ENCODE measurements at places on chromosomes 2 and 18.

DNA sequence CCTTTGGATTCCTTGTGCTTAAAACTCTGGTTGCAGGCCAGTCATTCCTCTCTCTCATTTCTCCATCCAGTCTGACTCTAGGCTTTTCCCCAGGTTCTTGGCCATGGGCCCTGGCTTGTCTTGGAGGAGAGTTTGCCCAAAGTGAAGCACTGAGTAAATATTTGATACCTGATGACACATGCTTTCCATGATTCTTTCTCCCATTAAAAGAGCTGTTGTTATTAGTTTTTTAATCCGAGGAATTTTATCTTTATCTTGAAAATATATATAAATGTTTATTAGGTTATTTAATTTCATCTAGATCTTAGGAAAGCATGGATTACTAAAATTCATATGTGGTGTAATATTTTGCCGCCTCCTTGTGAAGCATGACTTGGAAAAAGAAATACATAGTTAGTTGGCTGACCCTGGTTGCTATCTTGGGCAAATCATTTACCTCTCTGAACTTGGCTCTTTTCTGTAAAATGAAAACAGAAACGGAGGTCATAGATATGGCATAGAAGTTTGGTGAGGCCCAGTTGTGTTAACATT is 650.1 kb downstream of the SLC4A3 start:
- DNase-seq: no peak

DNA sequence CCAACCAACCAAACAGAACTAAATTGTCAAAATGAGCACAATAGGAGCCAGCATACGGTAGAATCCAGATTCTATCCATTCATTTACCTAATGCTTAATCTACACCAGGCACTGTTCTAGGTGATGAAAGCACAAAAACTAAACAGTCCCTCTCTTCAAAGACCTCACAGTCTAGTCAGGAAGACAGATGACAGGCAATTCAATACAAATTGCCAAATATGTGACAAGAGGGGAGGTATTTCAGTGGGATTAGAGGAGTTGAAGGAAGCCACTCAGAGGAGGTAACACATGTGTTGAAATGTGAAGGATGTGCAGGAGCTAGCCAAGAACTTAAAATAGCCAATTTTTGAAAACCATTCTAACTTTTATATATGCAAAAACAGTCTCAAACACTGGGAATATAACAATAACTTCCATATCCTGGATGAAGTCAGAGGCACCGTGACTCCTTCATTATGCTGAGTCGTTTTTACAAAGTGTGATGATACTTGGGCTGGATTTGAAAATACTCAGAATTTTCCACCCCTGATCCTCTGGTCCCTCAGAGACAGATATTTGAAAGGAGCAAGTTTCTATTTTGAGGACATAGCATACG is 204.9 kb downstream of the PID1 start:
- DNase-seq: no peak

DNA sequence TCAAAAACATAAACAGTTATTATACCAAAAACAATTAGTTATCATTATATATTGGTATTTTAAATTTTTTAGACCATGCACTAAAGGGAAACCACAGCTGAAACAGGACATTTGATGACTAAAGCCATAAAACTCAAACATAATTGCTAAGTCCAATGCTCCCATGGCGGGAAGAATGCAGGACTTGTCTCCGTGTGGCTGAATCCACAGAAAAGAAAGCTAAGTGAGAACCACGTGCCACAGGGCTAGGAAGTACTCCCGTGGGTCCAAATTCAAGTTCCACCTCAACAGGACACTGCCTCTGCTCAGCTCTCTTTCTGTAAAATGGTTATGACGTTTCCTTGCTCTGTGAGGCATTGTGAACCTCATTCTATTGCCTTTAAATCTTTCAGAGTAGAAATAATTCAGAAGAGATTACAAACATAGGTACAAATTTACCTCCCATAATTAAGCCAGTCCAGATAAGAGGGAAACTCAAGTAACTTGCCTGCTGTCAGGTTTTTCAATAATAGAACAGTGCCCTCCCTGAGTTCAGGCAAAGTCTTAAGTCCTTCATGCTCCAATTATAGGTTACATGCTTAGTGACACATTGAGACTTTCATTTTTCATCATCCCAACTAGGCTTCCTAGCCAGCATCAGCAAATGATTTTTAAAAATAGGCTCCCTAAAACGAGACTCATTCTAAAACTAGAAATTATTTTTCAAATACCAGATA is 36.7 kb downstream of the FTCDNL1 start:
- DNase-seq: no peak

DNA sequence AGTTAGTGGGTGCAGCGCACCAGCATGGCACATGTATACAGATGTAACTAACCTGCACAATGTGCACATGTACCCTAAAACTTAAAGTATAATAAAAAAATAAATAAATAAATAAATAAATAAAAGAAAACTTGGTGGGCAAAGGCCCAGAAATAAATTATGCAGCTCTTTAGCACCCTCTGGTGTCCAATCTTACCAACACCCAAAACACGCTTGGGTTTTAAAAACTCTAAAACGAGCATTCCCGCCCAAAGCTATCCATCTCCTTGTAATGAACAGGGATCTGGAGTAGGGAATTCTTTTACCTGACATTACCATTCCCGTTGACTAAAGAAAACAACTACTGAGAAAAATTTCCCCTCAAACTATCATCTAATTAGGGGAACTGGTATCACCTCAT is 2005.9 kb upstream of the CELF4 start:
- no peak for DNase-seq

DNA sequence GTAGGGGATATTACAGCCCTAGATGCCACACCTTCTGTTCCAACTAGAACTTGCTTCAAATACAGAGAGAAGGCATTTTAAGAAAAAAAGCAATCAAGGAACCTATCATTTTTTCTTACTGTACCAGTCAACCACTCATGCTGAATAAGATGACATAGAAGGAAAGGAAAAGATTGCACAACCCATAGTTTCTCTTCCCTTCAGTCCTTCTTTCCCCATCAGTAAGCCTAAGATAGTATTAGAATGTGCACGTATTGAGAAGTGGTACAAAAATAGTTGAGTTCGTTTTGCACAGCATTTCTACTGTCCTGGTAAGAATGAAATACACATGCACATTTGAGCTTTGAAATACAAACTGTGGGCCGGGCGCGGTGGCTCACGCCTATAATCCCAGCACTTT is 27.0 kb upstream of the HK2 start:
- peak; percentile 89 for DNase-seq

- DNase-seq: no peak
These were observed 17.5 kb downstream of the YPEL5 start for GRCh38 chr2:30164131-30164925.

- DNase-seq: no peak
These were observed 161.1 kb downstream of the ESCO1 start for GRCh38 chr18:21439431-21439846.

- DNase-seq: no peak
These were observed 312.2 kb upstream of the SPRED2 start for GRCh38 chr2:65744477-65745200.

- no peak for DNase-seq
These were observed 19.8 kb downstream of the STAT1 start for GRCh38 chr2:190994148-190994547.

DNA sequence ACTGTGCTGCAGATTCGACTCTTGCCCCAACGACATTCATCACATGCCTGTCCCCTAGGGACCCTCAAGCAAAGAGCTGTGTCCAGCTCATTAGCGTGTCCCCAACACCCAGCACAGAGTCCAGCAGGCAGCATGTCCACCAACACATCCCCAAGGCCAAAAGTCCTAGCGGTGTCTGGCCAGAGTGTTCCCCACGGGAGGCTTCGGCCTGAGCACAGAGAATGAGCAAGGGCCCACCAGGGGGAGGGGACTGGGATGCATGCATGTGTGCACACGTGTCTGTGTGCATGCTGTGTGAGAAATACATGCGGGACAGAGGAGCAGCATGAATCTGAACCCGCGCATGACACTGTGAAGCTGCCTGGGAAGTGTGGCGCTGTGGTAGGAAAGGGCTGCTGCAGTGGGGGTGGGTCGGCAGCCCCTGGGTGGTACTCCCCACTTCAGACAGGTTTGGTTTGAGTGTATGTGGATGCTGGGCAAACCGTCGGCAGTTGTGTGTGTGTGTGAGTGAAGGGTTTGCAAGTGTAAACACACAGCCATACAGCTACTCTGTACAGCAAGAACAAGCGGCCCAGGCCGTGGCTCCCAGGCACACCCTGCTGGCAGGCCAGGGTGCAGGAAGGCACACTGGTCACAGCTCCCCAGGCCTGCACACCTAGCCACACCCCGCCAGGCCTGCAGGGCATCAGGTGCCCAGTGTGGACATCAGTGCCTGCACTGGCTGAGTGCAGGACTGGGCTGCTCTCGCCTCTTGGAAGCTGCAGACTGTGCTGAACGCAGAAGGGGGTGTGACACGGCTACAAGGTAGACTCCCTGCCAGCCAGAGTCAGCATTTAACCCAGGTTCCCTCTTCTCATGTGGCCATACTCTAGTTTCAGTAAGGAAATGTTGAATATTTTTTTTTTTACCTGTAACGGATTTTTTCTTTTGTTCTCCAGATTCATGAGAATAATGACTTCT is 19.5 kb upstream of the HES6 start:
- DNase-seq: no peak

DNA sequence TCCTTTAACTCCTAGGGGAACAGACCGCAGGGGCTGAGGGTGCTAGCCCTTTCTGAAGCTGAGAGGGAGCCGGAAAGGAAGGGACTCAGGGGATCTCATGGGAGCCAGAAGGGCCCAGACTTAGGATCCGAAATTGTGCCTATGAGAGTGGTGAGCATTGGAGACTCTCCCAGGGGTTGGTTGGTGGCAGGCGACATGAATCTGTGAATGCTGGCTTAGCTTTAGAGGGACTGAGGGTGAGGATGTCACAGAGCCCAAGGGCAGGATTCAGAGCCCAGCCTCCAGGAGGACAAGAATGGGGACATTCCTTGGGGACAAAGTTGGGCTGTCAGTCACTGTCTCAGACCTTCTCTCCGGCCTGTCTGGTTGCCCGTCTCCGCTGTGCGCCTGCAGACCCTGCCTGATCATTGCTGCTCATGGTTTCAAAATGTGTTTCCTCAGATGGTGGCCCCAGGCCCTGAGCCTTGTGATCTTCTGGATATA is 17.5 kb downstream of the GNLY start:
- DNase-seq: no peak

GRCh38 chr18:57902721-57903120 is 99.6 kb upstream of the ATP8B1 start:
- DNase-seq: no peak

- peak; percentile 93 for DNase-seq
These were observed 721 bp downstream of the ADAM17 start for GRCh38 chr2:9554921-9555296.

DNA sequence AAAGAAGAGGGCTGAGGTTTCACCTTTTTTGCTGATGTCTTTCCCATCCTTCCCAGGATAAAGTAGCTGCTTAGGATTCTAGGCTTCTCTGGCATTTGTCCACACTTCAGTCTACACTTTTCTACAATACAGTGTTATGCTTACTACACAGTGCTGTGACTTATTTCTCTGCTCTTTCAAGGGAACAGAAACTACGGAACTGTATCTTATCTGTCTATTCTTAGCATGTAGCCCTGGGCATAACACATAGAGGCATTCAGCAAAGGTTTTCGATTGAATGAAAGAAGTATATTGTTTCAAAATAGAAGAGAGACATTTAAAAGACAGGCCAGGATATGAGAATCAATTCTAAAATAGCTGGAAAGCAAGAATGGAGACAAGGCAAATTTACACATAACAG is 110.9 kb downstream of the ARHGEF33 start:
- no peak for DNase-seq

DNA sequence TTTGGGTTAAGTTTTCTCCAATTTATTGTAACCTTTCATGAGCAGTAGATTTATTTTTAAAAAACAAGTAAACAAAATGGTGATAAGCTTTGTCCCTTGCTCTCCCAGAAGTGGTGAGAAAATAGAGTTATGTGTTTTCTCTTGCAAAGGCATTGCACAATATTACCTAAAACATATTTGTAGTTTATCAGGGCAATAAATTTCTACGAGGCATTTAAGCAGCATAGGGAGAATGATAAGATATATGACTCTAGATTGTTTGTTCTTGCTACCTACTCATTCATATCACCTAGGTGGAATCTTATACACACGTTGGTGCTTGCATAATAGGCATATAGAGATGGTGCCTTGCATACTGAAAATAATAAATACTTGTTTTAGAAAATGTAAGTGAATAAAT is 201.7 kb downstream of the MYO1B start:
- DNase-seq: no peak

DNA sequence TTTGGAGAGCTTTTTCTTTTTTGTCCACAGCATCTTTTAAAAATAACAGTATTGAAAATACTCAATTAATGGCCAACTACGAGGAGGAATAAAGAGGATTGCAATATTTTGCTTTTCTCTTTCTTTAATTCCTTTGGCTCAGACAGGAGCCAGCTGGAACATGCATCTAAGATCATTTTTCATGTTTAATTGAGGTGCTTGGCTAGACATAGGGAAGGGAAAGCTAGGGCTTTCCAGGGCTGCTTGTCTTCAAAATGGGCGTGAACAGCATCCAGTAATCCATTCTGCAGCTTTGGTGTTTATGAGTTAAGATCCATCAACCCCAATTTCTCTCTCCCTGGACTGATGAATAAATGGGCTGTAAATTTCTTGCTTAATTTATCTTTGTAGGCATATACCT is 323.0 kb downstream of the PTPRM start:
- no peak for DNase-seq

DNA sequence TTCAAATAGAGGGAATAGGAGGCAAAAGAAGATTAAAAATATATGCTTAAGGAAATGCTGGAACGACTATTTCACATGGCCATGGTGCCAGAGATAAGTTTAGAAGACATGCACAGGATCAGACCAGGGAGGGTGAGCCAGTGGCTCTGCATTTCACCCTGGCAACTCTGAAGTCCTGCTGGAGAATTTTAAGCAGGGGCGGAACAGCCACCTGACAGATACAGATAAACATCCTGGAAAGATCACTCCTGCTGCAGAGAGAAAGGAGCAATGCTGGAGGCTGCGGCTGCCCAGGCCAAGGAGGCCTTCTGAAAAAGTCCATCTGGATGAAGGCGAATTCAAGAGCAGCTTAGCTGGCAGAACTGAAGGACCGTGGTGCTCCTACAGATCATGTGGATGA is 755.9 kb downstream of the RNF144A start:
- DNase-seq: no peak

Data from suppressor macrophage treated with lipopolysaccharide for 1 hour (primary cell).